ENCODE measurements at places on chromosomes 1 and 21. TPM values are rescaled to one million over a fixed set of nuclear protein-coding genes. Genes with fewer than 3 reads are reported as not detected.

DNA sequence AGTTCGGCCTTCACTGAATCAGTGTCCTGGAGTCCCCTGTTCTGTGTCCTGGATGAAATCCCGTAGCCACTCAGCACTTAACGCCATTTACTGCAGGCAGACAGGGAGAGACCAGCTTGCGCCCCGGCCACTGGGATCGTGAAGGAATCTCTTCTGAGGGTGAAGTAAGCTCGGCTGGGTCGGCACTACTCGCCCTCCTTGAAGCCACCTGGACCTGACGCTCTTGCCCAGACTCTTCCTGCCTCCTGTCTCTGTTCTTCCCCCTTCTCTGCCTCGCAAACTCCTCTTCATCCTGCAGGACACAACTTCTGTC lies 99.9 kb upstream of the ZBTB40 start:
- H3K27me3 ChIP-seq: peaks cover 21% of the 10 kb centered on the region
- no peak for DNase-seq
- H3K27ac ChIP-seq: no peak overlapping the region
- H3K4me3 ChIP-seq: no peak overlapping the region
- H3K4me1 ChIP-seq: no peaks in the 10 kb centered on the region
- no peaks in the 10 kb centered on the region for H3K36me3 ChIP-seq

- peak overlapping the region; percentile 35 for H3K4me3 ChIP-seq
- H3K27ac ChIP-seq: peak overlapping the region; percentile 96
- no peaks in the 10 kb centered on the region for H3K36me3 ChIP-seq
- no peaks in the 10 kb centered on the region for H3K4me1 ChIP-seq
Observed at GRCh38 chr21:16419188-16419921, 689.6 kb downstream of the USP25 start.

DNA sequence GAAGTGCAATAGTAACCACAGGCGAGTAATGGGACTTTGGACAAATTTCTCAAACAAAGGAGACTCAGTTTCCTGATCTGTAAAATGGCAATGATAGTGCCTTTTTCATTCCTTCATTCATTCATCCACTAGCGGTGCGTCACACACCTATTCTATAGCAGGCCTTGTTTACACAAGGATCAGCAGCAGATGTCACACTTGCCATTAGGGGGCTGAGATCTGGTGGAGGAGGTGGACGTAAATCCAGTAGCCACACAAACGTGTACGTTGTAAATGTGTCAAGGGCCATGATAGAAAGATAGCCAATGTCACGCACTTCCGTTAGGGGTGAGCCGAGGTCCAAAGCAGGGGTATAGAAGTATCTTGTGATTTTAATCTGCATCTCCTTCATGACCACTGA lies 34.2 kb downstream of the SERINC2 start:
- no peak for DNase-seq
- no peak overlapping the region for H3K4me3 ChIP-seq
- H3K27me3 ChIP-seq: no peaks in the 10 kb centered on the region
- no peaks in the 10 kb centered on the region for H3K36me3 ChIP-seq
- H3K27ac ChIP-seq: no peak overlapping the region

RPE65 gene
- polyA plus RNA-seq: 0.02 TPM

DNA sequence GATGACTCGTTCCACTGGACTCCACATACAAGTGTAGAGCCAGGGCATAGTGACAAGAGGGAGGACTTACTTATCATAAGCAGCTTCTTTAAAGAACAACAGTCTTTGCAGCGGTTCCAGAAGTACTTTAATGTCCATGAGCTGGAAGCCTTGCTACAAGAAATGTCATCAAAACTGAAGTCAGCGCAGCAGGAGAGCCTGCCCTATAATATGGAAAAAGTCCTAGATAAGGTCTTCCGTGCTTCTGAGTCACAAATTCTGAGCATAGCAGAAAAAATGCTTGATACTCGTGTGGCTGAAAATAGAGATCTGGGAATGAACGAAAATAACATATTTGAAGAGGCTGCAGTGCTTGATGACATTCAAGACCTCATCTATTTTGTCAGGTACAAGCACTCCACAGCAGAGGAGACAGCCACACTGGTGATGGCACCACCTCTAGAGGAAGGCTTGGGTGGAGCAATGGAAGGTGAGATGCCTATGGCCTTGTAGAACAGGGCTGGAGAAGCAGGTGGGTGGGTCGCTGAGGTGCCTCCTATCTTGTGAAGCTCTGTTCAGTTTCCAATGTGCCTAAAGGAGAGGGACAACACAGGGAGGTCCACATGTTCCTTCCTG lies 12.1 kb downstream of the MIA3 start:
- DNase-seq: no peak
- H3K36me3 ChIP-seq: peaks cover 47% of the 10 kb centered on the region
- H3K4me1 ChIP-seq: no peaks in the 10 kb centered on the region
- H3K4me3 ChIP-seq: no peak overlapping the region
- H3K27ac ChIP-seq: no peak overlapping the region

FNBP1L gene
- polyA plus RNA-seq: 21.5 TPM

GRCh38 chr21:39007532-39007931 lies 175.7 kb downstream of the PSMG1 start:
- DNase-seq: no peak
- H3K27me3 ChIP-seq: no peaks in the 10 kb centered on the region
- H3K4me3 ChIP-seq: no peak overlapping the region
- no peak overlapping the region for H3K27ac ChIP-seq
- peaks cover 18% of the 10 kb centered on the region for H3K4me1 ChIP-seq
- H3K36me3 ChIP-seq: no peaks in the 10 kb centered on the region

VANGL1 gene
- polyA plus RNA-seq: 5.4 TPM

DNA sequence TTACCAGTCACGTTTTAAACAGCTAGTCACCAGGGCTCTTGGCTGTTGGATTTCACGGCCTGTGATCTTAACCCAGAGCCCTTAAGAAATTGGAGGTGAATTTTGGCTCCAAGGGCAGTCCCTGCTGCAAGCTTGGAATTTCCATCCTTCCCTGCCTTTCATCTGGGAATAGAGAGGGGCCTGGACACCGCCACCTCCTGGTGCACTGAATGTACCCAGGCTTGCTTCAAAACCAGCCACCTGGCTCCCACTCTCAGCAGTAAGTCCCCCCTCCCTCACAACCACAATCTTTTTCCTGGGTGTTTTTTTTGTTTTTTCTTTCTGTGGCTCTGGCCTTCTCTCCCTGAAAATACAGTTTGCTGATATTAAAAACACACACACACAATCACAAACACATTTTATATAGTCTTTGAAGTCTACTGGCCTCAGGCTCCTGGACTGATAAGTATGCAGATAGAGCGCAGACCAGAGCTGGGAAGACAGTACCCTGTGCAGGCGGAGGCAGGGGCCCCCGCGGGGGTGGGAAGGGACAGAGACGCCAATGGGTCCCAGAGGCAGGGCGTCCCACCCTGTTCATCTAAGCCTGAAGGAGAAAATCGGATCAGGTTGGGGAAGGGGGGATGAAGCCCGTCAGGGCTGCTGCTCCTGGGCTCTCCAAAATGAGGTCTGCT lies 65.8 kb upstream of the IGSF21 start:
- no peaks in the 10 kb centered on the region for H3K36me3 ChIP-seq
- H3K27ac ChIP-seq: no peak overlapping the region
- no peaks in the 10 kb centered on the region for H3K27me3 ChIP-seq

GRCh38 chr1:50929376-50929958 lies 30.6 kb downstream of the FAF1 start:
- no peaks in the 10 kb centered on the region for H3K4me1 ChIP-seq
- H3K4me3 ChIP-seq: no peak overlapping the region
- peak; percentile 27 for DNase-seq
- no peaks in the 10 kb centered on the region for H3K36me3 ChIP-seq

GRCh38 chr1:182811975-182812722 lies 22.6 kb downstream of the NPL start:
- no peak overlapping the region for H3K27ac ChIP-seq
- H3K27me3 ChIP-seq: no peaks in the 10 kb centered on the region
- H3K4me3 ChIP-seq: no peak overlapping the region
- no peak for DNase-seq
- peaks cover 10% of the 10 kb centered on the region for H3K36me3 ChIP-seq

TPTE gene
- polyA plus RNA-seq: not detected

GRCh38 chr1:17475752-17476151 lies 36.3 kb upstream of the RCC2 start:
- H3K27ac ChIP-seq: peak overlapping the region; percentile 48
- DNase-seq: peak; percentile 42
- no peaks in the 10 kb centered on the region for H3K4me1 ChIP-seq

GRCh38 chr1:45623972-45624371 lies at the start of gene CCDC17:
Gene CCDC17 (minus strand): TSS chr1:45624054. CDS start chr1:45623909, 145 bp downstream.
- H3K27me3 ChIP-seq: no peaks in the 10 kb centered on the region
- no peak for DNase-seq
- peaks cover 43% of the 10 kb centered on the region for H3K36me3 ChIP-seq

DNA sequence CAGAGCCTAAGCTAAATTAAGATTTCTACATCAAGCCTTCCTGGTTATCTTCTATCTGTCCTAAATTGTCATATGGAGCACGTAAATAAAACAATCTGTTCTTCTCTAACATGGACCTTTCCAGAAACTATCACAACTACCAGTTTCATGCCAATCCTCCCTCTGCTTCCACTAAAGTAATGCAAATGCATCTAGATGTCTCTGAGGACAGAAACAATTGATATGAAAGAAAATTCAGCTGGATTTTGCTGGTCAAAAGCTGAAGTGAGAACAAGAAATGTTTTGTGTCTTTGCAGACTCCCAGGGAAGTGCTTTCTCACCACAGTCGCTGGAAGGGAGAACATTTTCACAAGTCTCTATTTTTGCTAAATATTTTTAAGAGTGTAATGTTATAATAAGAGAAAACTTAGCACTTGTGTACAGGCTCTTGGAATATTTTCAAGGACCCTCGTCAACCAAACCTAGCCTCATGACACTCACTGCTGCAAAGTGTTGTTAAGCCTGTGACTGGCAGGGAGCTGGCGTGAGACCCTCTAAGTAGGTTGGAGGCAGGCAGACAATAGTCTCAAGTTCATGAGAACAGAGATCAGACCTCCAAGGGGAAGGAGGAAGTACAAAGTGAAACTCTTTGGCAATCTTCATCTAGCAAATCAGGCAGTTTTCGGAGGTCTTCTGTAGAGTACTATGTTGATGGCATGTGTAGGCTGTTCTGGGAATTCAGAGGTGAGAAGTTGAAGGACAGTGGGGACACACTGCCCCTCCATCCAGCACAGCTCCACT lies 38.8 kb downstream of the DNASE2B start:
- no peak overlapping the region for H3K27ac ChIP-seq
- peaks cover 4% of the 10 kb centered on the region for H3K4me1 ChIP-seq
- DNase-seq: no peak
- H3K36me3 ChIP-seq: no peaks in the 10 kb centered on the region

PAQR6 gene
- polyA plus RNA-seq: 2.4 TPM

GRCh38 chr1:102435483-102435882 lies 438.8 kb upstream of the OLFM3 start:
- no peak overlapping the region for H3K4me3 ChIP-seq
- no peaks in the 10 kb centered on the region for H3K27me3 ChIP-seq
- no peaks in the 10 kb centered on the region for H3K4me1 ChIP-seq
- no peak for DNase-seq

- no peak overlapping the region for H3K27ac ChIP-seq
- DNase-seq: no peak
- no peak overlapping the region for H3K4me3 ChIP-seq
- H3K4me1 ChIP-seq: no peaks in the 10 kb centered on the region
- no peaks in the 10 kb centered on the region for H3K27me3 ChIP-seq
- H3K36me3 ChIP-seq: no peaks in the 10 kb centered on the region
Observed at GRCh38 chr1:162220009-162220539, 150.6 kb downstream of the NOS1AP start.

- DNase-seq: no peak
- no peak overlapping the region for H3K27ac ChIP-seq
- no peaks in the 10 kb centered on the region for H3K4me1 ChIP-seq
Observed at GRCh38 chr1:179066471-179066870, 15.4 kb upstream of the TOR3A start.

GRCh38 chr1:25618433-25618808 lies 1.8 kb downstream of the MAN1C1 start:
- no peaks in the 10 kb centered on the region for H3K36me3 ChIP-seq
- DNase-seq: no peak
- no peak overlapping the region for H3K27ac ChIP-seq

GRCh38 chr1:47907177-47907528 lies 90.0 kb downstream of the TRABD2B start:
- H3K27me3 ChIP-seq: no peaks in the 10 kb centered on the region
- DNase-seq: no peak
- H3K4me1 ChIP-seq: no peaks in the 10 kb centered on the region
- H3K4me3 ChIP-seq: no peak overlapping the region
- H3K36me3 ChIP-seq: no peaks in the 10 kb centered on the region
- H3K27ac ChIP-seq: no peak overlapping the region

NPHS2 gene
- not detected for polyA plus RNA-seq

DNA sequence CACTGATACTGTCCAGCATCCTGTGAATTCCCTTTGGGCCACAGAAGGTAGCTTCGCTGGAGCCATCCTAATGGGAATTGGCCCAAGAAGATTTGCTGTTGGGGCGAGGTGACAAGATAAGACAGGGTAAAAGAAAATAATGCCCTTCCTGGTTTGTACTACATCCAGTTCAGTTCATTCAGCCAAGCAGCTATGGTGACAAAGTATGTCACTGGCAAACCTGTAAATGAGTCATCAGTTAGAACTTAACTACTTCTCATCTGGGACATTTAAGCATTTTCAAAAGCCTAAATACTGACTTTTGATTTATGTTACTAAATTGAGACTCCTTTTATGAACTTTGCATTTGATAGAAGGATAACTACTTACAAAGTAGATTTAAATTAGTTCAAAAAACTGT lies 54.2 kb downstream of the WDR64 start:
- H3K27me3 ChIP-seq: no peaks in the 10 kb centered on the region
- no peak overlapping the region for H3K4me3 ChIP-seq
- no peak overlapping the region for H3K27ac ChIP-seq
- no peaks in the 10 kb centered on the region for H3K4me1 ChIP-seq
- DNase-seq: no peak

DNA sequence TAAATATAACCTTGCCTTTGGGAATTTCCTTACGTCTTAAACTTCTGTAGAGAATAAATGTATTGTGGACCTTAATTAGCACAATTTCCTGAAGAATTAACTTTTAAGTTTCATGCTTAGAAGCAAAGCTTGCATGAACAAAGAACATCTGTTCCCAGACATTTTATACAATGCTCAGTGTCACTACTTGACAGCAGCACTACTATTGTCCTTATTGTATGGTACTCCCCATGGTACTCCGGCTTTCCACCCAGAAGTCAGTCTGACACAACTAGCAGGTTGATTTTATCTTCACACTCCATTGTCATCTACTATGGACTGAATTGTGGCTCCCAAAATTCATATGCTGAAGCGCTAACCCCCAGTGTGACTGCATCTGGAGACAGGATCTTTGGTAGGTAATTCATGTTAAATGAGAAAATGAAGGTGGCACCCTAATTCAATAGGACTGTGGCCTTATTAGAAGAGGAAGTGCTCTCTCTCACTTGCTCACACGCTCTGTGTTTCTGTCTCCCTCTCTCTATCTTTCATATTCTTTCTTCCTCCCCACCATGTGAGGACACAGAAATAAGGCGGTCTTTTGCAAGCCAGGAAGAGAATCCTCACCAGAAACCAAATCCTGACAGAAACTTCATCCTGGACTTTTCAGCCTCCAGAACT lies 10.7 kb upstream of the OR2B11 start:
- H3K4me1 ChIP-seq: no peaks in the 10 kb centered on the region
- H3K27me3 ChIP-seq: peaks cover 32% of the 10 kb centered on the region
- no peaks in the 10 kb centered on the region for H3K36me3 ChIP-seq
- H3K27ac ChIP-seq: no peak overlapping the region
- no peak for DNase-seq
